ENCODE measurements at places on chromosomes 1 and 21.
A peak's percentile ranks its signal among the peaks of the same experiment; 100 is the strongest.

DNA sequence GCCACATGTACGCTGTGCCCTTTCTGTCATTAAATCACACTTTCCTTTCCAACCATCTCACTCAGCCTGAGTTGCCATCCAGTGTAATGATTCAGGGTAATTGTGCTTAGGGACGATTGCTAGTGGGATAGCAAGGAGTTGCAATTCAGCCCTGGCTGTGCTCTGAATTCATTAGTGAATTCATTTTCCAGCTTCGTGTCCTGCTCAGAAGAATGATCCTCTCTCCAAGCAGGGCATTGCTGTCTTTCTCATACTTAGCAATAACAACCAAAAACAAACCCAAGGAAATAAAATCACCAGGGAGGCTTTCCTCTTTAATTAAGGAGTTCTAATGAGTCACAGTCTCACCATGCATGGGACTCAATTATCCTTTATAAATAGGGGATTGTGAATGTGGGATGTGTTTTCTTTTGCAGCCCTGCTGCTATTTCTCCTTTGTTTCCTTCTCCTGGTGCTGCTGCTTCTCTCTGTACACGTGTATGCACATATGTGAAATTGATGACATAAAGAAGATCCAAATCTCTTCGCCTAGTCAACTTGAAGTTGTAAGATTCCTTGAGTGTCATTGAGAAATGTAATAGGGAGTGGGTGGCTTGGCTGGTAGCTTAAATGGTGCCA, 167.0 kb downstream of the TSEN15 start:
- no peak for DNase-seq

DNA sequence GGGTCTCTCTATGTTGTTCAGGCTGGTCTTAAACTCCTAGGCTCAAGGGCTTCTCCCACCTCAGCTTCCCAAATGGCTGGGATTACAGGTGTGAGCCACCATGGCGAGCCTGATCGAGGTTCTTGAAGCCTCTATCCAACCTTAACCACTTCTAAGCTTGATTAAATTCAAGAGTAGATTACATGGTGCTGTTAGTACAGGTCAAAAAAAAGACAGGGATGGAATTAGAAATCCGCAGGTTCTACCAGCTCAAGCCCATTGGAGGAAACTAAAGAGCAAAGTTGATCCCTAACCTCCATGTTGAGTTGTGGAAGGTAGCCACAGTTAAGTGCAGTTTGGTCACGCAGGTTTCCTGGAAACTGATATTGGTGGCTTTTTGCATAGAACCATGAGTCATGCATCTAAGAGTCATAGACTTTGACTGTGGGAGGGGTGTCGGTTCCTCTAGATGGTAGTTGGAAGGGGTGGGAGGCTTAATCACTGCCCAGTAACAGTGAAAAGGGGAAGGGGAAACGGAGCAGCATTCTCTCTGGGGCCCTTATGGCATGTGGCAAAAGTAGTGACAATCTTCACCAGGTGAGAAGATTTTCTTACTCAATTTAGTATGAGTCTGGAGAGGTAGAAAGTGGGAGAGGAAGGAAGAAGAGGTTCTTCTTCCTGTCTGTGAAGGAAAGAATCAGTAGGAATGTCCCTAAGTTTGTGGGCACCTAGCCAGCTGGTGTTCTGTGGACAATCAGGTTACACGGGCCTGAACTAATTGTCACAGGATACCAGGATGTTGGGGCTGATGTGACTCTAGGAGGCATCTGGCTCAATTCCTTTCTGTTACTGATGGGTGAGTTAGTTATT, 7.0 kb downstream of the CD53 start:
- no peak for DNase-seq

- DNase-seq, result peak; percentile 57
Measured at GRCh38 chr1:235883261-235883927, 16.7 kb upstream of the LYST start.

- peak; percentile 39 for DNase-seq
Measured at GRCh38 chr1:180166436-180166800, 11.7 kb downstream of the QSOX1 start.
